ENCODE measurements at places on chromosomes 5 and 9. TPM values are rescaled to one million over a fixed set of nuclear protein-coding genes. Genes with fewer than 3 reads are reported as not detected.
A peak's percentile ranks its signal among the peaks of the same experiment; 100 is the strongest.

DNA sequence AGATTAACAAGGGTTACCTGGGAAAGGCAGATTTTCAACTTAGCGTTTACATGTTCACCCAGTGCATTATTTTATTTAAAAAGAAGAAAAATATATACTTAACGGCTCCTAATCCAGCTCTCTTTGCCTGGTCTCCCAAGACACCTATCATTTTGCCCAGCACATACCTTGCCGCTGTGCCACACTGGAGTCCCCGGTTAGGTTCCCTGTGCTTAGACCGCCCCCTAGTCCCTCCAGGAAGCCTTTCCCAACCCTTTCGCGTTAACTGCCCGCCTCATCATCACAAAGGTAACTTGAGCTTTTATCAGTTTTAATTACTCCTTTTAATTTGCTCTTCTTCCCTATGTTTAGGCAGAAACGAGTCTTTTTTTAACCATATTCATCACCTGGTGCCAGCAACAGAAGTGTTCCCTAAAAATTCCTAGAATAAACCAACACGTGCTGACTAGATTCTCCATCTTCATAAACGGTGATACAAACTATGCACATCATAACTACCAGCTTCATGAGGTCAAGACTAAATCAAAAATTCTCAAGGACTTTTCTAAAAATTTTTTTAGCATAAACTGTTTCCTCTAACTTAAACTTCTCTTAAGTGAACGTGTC lies 19.7 kb downstream of the DNAJA1 start:
- H3K4me1 ChIP-seq = peaks cover 7% of the 10 kb centered on the region
- peak overlapping the region; percentile 67 for H3K27ac ChIP-seq
- peaks cover 19% of the 10 kb centered on the region for H3K36me3 ChIP-seq
- H3K27me3 ChIP-seq = no peaks in the 10 kb centered on the region

The SLC25A51 gene
- polyA plus RNA-seq = 8.6 TPM

The GABBR2 gene
- polyA plus RNA-seq = 0.14 TPM

GRCh38 chr9:135502873-135503321 lies 2.4 kb downstream of the MRPS2 start:
- no peak overlapping the region for H3K27ac ChIP-seq
- H3K4me3 ChIP-seq = no peak overlapping the region
- peaks cover 10% of the 10 kb centered on the region for H3K4me1 ChIP-seq

DNA sequence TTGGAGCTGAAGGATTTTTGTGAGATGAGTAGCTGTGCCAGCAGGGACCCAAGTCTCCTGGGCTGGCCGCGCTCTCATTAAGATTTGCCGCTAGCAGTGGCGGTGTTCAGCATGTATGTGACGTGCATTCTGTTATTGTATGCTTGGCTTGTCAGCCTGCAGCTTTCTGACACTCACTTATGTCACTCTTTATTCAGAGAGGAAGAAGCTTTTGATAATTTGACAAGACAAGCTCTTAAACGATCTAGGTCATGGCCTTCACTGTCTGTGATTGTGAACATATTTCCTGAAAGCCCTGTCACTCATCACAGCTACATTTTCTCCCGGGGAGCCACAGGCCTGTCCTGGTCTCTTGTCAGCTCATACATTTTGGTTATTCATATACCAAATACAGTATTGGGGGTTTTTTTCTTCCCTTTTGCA lies 98.2 kb upstream of the GRHPR start:
- no peak for DNase-seq
- H3K27ac ChIP-seq = no peak overlapping the region
- no peaks in the 10 kb centered on the region for H3K36me3 ChIP-seq
- no peaks in the 10 kb centered on the region for H3K27me3 ChIP-seq
- H3K4me3 ChIP-seq = no peak overlapping the region

- H3K4me3 ChIP-seq = peak overlapping the region; percentile 75
- peak; percentile 89 for DNase-seq
- no peaks in the 10 kb centered on the region for H3K27me3 ChIP-seq
Measured at GRCh38 chr9:94165592-94166235, 81.5 kb downstream of the PTPDC1 start.

DNA sequence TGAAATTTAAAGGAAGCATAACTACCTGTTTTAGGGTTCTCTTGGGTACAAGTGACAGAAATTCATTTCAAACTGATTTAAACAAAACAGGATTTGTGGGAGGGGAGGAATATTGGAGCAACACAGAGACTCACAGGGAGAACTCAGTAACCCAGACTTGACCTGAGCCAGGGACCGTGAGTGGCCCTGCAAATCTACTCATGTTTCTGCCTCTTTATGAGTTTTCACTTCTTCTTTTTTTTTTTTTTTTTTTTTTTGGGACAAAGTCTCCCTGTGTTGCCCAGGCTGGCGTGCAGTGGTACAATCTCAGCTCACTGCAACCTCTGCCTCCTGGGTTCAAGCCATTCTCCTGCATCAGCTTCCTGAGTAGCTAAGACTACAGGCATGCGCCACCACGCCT lies 405.6 kb upstream of the ZNF608 start:
- no peaks in the 10 kb centered on the region for H3K27me3 ChIP-seq
- DNase-seq = no peak
- H3K4me3 ChIP-seq = no peak overlapping the region
- no peaks in the 10 kb centered on the region for H3K4me1 ChIP-seq
- no peaks in the 10 kb centered on the region for H3K36me3 ChIP-seq
- no peak overlapping the region for H3K27ac ChIP-seq

DNA sequence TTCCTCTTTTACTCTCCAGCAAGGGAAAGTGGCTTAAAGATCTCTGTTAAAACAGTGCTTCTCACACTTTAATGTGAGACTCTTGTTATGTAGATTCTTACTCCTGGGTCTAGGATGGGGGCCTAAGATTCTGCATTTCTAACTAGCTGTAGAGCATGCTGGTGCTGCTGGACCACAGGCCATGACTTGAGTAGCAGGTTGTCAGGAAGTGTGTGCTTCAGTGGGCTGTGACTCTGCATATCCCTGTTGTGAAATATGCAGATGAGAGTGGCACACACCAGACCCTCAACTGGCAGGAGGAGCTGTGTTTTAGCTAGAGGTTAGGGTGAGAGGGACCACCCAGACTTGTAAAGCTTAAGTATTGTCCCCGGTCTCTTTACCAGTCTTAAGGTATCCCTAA lies 191.1 kb upstream of the DMRT1 start:
- H3K4me3 ChIP-seq = no peak overlapping the region
- DNase-seq = no peak
- H3K36me3 ChIP-seq = no peaks in the 10 kb centered on the region

DNA sequence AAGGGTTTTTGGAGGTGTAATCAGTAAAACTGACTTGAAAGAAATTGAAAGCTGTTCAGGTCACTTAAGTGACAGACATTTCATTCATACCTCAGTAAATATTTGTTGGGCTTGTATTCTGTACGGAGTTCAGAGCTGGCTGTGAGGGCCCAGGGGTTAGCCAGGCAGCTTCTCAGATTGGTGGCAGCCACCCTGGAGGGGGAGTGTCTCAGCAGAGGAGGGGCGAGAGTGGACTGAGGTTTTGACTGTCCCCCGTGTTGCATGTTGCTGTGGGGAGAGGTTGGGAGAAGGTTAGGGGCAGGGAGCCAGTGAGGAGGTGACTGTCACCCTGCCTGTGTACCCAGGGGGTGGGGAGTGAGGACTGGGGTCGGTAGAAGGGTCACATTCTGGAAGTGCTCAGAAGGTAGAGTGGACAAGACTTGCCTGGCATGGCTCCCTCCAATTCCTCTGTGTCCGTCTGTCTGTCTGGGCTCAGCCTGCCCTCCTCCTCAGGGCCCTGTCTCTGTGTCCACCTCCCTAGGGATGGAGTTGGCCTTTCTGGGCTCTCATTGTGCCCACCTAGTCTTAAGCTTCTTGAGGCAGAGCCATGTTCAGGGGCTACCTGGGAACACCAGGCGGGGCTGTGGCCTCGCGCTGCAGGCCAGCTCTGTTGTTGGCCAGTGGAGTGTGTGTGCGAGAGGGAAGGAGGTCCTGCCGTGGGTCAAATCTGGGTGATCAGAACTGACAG lies 4.4 kb downstream of the PHF2 start:
- no peak overlapping the region for H3K27ac ChIP-seq
- H3K4me1 ChIP-seq = peaks cover 4% of the 10 kb centered on the region
- no peak for DNase-seq

The ADAMTS13 gene
- 11.8 TPM for polyA plus RNA-seq

Data from thymus (tissue), 14 donors.